Kidney (tissue), 22 donors: ENCODE measurements at places on chromosomes 12 and 14.

DNA sequence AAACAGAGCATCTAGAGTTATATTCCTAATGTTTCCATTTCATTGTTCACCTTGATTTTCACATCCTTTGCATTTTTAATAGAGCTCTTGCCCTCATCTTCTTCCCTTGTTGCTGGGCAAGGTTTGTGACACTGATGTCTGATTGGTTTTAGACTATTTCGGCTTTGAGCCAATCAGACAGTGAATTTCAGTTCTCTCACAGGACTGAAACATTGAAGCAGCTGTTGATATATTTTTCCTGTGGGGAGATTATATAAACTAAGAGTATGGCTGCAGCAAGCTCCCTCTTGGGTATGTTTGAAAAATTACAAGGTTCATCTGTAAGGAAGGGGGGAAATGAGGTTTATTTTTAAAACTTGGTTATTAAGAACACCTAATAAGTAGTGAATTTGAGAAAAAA, 51.2 kb downstream of the ATF7IP start:
- DNase-seq, result no peak

DNA sequence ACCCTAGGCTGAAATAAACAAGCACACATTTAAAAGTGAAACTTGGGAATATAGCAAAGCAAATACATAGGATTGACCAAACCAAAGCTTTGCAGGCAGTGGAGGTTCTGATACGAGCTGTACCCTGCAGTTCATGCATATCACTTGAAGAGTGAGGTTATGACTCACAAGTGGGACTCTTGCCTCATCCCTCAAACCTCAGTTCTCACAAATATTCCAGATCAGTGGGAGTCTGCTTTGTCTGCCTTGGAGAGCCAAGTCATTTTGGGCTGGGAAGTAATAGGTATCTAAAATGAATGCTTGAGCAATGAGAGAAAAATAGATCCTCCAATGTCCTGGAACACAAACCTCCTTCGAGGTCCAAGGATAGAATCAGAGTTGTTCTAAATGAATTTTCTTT, 116.4 kb downstream of the LRIG3 start:
- DNase-seq, result no peak

DNA sequence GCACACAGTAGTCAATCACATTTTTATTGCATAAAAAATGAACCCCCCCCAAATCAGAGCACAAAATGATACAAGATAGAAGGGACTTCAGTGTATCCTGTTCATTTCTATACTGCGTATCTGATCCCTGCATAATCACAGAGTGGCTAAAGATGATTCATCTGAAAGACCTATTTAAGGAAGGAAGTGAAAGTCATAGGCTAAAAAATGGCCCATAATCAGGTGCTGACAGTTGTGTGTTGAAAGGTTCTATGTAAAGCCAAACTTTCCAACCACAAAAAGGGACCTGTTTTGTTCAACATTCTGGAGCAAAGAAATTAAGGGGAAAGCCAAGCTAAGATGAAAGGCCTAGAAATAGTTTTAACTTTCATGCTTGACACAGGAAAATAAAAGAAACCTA, 147.8 kb upstream of the ATP2B1 start:
- no peak for DNase-seq

- DNase-seq, result no peak
These were observed 19.2 kb downstream of the PACS2 start for GRCh38 chr14:105333613-105334364.

DNA sequence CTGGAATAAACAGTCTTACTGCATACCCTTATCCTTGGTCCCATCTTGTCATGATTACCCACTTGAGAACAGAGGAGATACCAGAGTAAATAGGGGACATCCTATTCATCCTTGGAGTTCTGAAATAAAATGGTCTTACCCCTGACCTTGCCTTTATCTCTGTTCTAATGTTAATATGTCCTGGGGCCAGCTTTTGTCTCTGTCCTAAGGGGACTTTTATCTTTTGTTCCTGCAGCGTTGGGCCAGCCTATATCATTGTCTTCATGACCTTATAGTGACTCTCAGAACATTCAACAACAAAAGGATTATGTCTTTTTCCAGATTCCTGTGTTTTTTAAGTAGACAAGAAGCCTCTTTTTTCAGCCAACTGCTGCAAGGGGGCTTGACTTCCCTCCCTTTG, 1057.5 kb downstream of the LRFN5 start:
- DNase-seq, result no peak

DNA sequence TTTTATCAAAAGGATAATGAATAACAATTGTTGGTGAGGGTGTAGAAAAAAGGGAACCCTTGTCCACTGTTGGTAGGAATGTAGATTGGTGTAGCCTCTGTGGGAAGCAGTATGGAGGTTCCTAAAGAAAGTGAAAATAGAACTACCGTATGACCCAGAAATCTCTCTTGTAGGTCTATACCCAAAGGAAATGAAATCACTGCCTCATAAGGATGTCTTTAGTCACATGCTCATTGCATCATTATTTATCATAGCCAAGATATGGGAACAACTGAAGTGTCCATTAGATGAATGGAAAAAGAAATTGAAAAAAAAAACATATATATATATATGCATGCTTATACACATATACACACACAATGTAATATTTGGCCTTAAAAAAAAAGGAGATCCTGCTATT, 158.8 kb upstream of the NPAS3 start:
- DNase-seq, result no peak

DNA sequence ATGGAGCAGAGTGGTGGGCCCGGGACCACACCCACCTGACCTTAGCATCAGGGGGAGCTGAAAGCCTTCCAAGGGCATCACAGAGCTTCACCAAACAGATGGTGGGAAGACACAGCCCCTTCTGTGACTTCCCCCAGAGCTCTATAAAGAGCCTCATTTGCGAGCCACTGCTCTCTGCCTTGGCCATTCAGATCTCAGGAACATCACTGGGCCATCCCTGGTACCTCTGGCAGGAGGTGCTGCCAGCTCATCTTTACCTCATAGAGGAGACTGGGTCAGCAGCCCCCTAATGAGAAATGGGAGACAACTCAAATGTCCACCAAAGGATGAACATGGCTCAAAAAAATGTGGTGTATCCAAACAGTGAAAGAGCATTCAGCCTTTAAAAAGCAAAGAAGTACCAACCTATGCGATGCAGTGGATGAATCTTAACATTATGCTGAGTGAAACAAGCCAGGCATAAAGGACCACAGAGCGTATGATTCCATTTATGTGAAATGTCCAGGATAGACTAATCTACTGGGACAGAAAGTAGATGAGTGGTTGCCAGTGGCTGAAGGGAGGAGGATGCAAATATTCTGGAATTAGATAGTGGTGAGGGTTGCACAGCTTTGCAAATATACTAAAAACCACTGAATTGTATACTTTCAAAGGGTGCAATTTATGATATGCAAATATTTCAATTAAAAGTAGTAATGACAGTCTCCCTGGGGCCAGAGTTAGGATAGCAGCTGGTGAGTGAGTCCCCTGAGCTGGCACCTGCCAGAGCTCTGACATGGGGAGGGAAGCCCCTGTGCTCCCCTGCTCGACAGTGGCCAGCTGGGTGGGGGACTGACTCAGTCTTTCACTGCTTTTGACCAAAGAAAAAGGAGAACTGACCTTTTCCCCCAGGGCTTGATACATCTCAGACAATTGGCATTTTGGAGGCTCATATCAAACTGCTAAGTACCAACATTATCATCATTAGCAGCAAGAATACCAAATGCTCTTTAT, 116.6 kb downstream of the GCH1 start:
- DNase-seq, result peak; percentile 22

GRCh38 chr14:52936437-52936836, 14.4 kb downstream of the FERMT2 start:
- no peak for DNase-seq

DNA sequence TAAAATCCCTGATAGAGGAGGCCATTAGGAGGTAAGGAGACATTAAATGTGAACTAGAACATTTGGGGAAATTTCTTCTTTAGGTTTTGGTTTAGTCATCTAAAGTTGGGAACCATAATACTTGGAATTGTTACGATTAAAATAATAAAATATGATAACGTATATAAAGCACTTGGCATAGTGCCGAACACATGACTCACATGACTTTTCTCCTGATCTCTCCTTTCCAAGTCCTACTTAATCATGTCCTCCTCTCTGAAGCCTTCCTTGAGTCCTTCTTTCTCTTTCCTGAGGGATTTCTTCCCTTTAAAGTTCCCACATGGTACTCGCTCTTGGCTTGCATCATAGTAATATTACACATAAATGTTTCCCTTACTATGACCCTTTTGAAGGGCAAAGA, 20.0 kb downstream of the BEST3 start:
- no peak for DNase-seq

GRCh38 chr14:71752111-71752738, 180.0 kb upstream of the RGS6 start:
- no peak for DNase-seq

DNA sequence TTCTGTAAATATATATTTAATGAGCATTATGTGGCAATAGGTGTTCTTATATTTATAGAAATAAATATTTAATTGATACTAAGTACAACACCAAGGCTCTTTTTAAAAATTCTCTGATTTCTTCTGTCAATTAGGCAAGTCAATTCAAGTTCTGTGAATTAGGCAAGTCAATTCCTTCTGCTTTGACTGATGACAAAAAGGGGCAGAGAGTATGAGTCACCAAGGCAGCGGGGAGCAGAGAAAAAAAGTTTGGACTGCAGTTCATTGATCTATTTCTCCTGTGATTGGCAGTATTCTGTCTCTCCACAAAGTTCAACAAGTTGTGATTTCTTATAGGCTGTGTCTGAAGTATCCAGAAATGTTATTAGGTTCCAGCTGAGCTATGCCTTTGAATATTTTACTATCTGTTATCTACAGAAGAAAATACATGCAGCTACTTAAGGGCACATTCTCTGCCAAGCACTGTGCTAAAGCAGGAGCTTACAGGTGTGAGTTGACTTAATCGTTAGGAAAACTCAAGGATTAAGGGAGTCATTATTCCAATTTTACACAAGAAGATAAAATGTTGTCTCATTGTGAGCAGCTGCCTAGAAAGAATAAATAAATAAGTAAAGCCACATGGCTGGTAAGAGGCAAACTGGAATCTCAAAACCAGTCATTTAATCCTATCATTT, 206.4 kb upstream of the ALG10B start:
- DNase-seq, result no peak

GRCh38 chr14:104797115-104798044, 1.8 kb upstream of the AKT1 start:
- DNase-seq, result peak; percentile 48

DNA sequence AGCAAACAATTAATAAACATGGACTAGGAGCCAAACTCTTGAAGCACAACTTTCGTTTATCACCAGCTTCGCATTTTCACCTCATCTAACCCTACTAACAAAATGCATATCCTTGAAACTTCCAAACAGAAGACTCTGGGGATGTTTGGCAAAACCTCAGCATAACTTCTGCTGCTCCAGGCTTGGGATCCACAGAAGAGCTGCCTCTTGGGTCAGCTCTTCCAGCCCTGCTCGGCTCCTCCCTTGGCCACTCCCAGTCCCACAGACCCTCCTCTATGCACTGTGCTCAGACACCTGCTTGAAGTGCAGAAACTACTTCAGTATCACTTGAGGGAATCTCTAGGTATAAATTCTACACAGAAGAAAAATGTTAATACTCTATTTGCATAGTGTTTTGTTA, 110.0 kb upstream of the AMIGO2 start:
- no peak for DNase-seq

GRCh38 chr14:68293404-68293803, 473.8 kb downstream of the RAD51B start:
- no peak for DNase-seq

GRCh38 chr12:1779783-1780182, 40.6 kb upstream of the LRTM2 start:
- no peak for DNase-seq

- DNase-seq, result peak; percentile 90
These were observed 31.7 kb upstream of the TUBA1C start for GRCh38 chr12:49232940-49233841.

GRCh38 chr12:11499806-11500187, 104.4 kb upstream of the PRB2 start:
- DNase-seq, result no peak

DNA sequence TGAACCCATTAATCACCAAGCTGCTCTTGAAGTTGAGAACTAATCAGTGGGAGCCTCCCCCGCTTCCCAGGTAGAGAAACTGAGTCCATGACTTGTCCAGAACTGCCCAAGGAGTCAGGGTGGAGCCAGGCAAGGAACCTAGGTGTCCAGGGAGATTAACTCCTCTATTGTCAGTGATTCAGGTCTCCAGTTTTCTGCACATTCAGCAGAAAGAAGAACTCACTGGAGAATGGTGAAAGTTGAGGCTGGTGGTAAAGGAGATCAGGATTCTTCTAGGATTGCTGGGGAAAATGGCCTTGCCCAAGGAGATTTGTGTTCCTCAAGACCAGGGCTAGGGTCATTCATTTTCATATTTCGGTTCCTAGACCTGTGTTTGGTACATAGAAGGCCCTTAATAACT, 87.2 kb upstream of the CISTR start:
- no peak for DNase-seq

- DNase-seq, result no peak
These were observed 628.7 kb downstream of the RPS29 start for GRCh38 chr14:48957486-48957885.

DNA sequence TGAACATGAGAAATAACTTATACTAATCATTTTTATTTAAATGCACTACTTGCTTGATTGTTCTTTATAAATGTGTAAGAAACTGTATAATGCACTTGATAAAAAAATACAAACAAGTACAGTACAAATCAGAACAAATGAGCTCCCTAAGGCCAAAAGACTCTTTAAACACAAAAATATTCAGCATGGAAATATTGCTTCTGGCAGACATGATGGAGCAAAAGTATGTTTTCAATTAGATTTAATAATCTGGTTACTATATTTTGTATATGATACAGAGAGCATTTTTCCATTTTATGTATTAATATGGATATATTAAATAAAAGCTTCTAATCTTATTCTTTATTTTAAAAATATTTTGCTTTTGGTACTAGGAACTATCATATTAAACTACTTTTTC, 800.2 kb upstream of the LRFN5 start:
- DNase-seq, result no peak

- no peak for DNase-seq
These were observed 86.3 kb downstream of the DCAF5 start for GRCh38 chr14:69066396-69067171.

- no peak for DNase-seq
These were observed 13.6 kb upstream of the TEX22 start for GRCh38 chr14:105384605-105385321.

DNA sequence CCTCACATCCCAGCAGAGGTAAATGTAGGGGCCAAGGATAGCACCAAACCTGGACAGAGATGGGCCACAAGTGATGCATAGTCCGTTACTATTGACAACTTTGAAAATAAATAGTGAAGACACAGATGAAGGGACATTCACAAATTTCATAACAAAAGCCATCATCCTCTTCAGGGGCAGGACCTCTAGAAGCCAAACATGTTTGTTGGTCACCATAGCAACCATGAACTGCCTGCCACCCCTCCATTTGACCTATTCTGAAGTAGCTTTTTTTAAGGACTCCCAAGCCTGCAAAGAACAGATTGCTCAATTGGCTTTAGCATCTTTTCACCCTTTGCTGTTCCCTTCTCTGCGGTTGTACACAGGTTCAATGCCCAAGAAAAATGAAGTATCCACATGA, 35.7 kb upstream of the MDM1 start:
- DNase-seq, result no peak

- DNase-seq, result no peak
These were observed 14.3 kb upstream of the RIC8B start for GRCh38 chr12:106760184-106760531.

GRCh38 chr14:54754623-54755386, 147.8 kb downstream of the GCH1 start:
- DNase-seq, result no peak

GRCh38 chr14:105085766-105086165, 20.5 kb upstream of the GPR132 start:
- no peak for DNase-seq
